ENCODE measurements at places on chromosomes 1 and 21. TPM values are rescaled to one million over a fixed set of nuclear protein-coding genes. Genes with fewer than 3 reads are reported as not detected.

DNA sequence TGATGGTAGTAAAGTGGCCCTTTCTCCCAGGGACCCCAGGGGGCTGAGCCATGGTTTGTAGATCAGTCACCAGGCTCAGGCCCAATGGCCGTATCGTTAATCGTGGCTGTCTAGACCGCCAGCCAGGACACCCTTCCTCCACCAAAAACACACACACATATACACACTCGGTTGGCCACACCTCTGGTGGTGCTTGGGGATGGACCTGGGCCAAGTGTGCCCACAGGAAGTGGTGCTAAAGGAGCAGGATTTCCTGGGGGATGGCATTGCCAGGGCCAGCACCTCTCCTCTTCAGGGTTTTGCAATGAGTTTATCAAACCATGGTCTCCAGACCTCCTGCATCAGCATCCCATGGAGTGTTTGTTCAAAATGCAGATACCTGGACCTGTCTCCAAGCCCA lies 36.2 kb downstream of the CITED4 start:
- no peak for DNase-seq

DNA sequence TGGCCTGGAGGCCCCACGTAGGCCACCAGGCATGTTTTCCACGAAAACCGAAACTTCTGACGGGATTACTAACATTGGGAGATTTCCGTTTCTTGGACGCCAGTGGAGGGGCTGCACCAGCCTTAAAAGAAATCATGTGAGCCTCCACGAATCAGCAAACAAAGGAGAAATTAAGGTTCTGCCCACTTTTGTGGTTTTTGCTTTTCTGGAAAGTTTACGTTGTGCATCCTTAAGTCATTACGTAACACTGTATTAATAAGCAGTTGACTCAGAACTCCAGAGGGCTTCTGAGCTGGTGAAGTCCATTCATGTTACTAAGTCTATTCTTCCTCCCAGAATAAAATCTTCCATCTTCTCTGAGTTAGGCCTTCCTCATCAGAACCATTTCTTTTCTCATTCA lies 168.5 kb downstream of the PSMG1 start:
- peak; percentile 99 for DNase-seq

- no peak for DNase-seq
These were observed 70.5 kb downstream of the TTLL7 start for GRCh38 chr1:83928396-83928795.

- peak; percentile 7 for DNase-seq
These were observed 233.5 kb downstream of the TRABD2B start for GRCh38 chr1:47763591-47764171.

DNA sequence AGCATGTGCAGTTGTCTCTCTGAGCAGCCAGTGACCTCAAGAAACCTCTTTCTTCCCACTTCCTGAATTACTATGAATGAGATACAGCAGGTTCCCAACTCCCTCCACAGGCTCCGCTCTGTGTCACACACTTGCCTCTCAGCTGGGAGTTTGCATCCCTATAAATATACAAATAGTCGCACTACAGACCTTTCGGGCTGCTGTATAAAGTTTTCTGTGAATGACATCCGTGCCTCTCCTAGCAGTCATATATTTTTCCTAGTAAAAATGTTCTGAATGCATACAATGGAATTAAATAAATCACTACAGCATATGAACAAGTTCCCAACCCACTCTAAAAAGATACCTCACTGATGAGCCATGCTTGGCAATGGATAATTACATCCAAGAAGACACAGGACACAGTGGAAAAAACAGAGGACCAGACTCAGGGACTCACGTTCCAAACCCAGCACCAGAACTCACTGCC lies 66.8 kb downstream of the CAPZB start:
- no peak for DNase-seq

DNA sequence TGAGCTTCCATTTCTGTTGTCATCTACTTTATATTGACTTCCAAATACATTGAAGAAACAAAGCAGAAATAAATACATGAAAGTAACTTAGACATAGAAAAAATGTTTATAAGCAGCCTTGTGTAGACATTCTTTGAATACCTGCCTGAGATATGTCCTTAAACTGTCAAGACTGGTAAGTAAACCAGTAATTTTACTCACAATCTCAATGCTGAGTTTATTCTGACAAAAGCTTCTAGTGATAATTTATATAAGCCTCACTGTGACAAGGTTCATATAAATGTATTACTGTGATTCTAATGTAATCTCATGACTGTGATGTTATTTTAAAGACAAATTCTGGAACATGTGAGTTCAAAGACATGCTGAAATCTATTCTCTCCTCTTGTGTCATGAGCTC lies 516.7 kb upstream of the B3GALT2 start:
- DNase-seq: no peak

DNA sequence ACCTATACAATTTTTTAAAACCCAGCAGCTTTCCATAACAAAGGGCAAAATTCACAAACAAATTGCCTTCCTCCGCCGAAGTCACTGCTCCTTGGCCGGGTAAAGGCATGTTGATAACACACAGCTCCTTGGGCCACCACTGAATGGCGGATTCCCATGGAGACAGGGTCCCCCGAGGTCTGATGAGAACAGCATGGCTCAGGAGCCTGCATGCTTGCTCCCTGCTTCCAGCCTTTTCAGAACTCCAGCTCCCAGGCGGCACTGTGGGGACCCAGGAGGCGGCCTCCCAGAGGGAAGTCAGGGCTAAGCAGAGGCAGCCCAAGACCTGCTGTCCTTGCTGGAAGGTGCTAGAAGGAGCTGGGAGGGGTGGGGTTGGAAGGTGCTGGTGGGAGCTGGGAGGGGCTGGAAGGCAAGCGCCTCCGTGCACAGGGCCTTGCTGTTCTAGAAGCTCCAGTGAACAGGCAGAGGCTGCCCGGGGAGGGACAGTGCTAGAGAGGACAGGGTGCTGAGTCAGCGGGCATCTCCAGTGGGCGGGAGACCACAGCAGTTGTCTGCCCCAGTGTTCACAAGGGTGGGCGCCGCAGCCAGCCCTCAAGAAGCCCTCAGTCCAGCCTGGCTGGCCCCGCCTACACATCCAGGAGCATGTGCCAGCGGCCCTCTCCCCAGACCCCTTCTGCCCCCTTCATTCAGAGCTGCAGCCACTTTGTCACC lies 35.1 kb downstream of the PRDM16 start:
- no peak for DNase-seq

GRCh38 chr1:108590441-108590840 lies 30.5 kb downstream of the EEIG2 start:
- DNase-seq: peak; percentile 20

- peak; percentile 57 for DNase-seq
These were observed 1.1 kb downstream of the DPYD start for GRCh38 chr1:97919585-97920261.

DNA sequence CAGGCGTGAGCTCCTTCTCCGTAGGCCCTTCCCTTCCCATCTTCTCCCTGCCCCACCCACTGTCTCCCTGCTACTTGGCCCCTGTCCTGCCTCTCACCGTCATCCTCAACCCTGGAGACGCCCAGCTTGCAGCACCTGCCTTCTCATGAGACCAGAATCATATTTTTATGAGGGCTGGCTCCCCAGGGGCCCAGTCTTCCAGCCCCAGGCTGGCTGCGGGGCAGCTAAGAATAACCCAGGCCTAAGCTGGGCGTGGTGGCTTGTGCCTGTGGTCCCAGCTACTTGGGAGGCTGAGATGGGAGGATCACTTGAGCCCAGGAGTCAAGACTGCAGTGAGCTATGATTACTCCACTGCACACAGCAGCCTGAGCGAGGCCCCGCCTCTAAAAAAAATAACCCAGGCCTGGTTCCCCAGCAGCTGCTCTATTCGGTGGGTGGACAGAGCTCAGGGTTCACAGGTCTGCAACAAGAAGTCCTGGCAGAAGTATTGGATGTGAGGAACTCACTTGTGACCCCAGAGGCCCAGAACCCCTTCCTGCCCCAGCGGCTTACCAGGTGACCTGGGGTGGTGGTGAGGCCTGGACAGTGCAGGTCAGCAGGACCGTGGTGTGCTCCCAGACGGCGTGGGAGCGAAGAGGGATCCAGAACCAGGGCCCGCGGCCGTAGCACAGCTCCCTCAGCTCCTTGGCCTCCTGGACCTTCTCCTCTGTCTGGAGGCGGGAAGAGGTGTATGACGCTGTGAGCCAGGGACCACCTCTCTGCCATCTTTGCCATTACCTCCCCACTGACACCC lies 6.4 kb downstream of the MYOM3 start:
- no peak for DNase-seq

DNA sequence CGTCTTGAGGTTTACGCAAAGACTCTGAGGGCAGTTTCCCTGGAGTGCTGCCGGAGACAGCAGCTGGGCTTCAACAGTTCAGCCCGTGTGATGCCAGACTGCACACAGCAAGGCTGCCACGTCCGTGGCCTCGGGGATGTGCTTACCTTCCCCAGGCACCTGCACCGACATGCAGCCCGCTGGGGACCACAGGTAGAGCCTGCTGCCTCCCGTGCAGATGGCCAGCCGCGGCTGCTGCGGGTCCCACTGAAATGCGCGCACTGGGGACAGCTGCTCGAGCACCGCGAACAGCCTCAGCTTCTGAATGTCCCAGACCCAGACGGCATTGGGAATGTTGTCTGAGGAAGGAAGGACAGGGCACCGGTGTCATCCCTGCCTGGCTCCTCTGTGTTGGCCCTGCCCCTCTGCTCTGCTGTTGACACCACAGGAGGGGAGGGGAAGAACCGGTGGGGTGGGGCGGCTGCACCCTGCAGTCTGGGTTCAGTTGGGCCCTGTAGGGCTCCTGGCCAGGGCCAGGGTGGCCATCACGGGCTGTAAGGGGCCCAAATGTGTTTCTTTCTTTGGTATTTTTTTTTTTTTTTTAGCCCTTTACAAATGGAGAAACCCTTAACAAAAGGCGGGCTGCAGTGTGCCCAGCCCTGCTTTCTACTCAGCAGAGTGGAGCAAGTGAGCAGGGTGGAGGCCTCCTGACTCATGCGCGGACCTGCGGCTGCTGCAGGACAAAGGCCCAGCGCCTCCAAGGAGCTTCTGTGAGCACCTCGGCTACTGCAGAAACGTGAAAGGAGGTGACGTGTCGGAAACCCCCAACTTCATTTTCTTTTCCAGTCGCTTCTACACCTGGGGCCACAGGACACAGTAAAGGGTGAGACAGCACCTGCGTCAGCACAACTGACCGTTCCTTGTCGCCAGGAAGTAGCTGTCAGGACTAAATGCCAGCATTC lies 6.8 kb downstream of the TPRG1L start:
- DNase-seq: no peak

- peak; percentile 42 for DNase-seq
These were observed 21.8 kb downstream of the COA7 start for GRCh38 chr1:52676249-52676903.

GRCh38 chr1:201556841-201557571 lies 18.1 kb downstream of the NAV1 start:
- DNase-seq: peak; percentile 48

- DNase-seq: no peak
These were observed 18.9 kb downstream of the LDLRAP1 start for GRCh38 chr1:25562101-25562927.

DNA sequence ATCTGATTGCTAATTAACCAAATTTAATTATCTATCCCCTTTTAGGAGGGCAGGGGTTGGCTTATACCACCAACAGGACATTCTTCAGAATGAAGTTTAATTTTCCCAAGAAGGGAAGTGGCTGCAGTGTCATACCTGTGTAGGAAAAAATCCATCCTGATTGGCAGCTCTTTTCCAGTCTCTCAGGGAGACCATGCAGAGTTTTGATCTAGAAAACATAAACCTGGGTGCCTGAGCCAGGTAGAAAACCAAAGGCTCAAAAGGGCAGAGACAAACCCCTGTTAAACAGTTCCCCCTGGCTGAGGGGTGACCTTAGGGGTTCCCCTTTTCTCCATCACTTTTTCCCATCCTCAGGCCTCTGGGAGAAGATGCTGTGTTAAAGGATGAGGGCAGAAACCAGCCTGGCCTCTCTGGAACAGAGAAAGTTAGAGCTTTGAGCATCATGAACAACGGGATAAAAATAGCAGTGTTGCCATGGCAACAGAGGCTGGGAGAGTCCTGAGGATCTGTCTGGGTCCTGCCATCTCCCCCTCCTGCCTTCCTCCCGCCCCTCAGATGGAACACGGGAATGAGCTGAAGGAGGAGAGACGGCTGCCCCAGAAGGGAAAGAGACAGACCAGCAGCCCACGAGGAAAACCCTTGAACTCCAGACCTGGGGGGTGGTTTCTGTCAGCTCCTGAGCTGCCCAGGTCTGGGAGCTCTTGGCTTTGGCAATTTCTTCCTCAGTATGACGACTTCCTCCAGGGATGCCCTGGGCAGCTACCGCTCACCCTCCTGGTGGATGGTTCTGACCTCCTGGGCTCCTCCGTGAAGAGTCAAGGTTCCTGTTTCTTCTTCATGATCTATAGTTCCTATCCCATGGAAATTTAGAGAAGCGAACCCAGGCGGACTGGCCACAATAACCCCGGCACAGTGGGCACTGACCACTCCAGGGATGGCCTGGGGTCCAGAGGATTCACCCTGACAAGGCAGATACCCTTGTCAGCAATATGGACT lies 14.0 kb upstream of the LEMD1 start:
- no peak for DNase-seq

The SPRR2A gene
- not detected for total RNA-seq

The GUCA2A gene
- not detected for total RNA-seq

The AZIN2 gene
- 2.6 TPM for total RNA-seq

The LCE1C gene
- total RNA-seq: not detected

The TTC24 gene
- total RNA-seq: not detected

The C1orf87 gene
- total RNA-seq: not detected

The NIBAN1 gene
- 58.9 TPM for total RNA-seq
